ENCODE measurements at places on chromosomes 11 and 22.

DNA sequence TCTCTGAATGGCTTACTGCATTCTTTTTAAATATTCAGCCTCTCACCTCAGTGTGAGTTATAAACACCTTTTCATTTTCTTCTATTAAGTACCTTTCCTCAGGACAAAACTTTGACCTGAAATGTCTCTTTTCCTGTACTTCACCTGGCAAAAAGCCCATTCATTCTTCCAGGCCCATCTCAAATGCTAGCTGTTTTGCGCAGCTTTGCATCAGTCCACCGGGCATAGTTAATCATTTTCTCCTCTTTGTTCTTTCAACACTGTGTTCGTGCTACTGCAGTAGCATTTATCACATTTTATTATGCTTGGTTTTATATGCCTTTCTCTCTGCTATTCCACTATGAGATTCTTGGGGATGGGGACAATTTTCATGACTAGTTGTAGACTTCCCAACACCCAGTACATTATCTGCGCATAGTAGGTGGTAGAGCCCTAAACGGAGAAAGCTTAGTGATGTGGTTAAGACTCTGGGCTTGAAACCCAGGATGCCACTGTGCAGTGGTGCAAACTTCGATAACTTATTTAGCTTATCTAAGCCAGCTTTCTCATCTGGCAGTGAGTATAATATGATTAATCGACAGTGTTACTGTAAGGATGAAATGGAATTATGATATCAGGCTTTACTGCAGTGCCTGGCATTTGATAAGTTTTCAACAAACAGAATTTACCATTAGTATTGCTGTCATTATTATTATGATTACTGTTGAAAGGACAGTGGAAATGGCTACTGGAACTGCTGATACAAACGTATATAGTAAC lies 695.7 kb downstream of the NELL1 start:
- DNase-seq, result no peak

DNA sequence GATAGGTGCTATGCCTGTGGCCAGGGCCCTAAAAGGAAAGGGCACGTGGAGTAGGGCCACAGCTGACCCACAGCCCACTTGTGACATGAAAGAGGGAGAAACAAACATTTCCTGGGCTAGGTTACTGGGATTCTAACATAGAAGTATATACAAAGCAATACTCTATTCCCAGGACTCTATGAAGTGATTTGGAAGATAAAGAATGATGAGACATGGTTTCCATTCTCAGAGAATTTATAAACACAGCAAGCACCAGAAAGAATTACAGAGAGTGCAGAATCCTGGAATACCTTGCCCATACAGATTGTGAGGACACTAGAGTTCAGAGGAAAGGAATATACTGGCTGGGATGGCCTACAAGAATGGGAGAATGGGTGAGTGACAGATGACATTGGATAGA lies 86.4 kb downstream of the KIRREL3 start:
- DNase-seq, result no peak

DNA sequence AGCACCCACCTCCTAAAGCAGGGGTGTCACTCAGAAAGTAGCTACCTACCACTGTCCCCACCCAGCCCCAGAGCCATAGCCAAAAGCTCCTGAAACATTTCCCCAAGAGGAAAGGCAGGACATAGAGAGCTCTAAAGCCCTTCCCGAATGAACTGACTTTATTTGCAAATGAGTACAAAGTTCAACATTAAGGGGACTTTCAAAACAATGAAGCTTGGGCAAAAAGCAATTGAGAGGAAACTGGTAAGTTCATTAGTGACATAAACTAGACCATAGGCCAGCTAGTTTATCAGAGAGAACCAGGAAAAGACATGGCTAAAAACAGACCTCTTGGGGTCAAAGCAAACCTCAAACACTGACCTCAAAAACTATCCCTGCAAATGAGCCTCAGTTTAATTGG lies 72.7 kb downstream of the IGLL5 start:
- DNase-seq, result no peak

DNA sequence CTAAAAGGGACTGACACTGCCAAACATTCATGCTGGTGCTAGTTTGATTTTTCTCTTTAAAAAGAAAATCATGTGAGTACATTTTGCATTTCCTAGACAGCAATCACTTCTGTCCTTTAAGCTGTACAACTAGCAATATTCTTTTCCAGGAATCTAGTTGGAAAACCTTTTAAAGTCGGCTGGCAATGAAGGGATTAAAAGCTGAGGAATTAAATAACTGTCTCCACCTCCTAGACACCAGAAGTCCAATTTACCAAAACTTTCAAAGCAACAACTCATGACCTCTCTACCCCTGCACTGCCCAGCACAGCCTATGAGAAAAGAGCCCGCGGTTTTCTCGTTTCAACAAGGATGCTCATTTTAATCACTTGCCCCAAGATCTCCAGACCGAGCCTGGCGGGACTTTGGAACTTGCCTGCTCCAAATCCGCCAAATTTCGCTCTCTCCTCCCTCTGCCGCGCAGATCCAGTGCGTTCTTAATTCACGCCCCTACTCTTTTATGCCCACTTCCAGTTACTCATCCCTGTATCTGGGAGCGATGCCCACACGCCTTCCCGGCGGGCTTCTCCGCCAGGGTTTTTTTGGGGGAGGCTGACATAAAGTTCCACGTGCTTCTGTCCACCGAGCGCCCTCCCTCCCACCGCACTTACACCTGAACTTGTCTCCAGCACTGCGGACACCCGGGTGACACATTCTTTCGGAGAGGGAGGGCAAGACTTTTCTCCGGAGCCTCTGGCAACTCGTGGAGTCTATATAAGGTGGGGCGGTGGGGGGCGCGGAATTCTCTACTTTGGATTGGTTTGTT lies 2.5 kb downstream of the MPPED2 start:
- peak; percentile 27 for DNase-seq

GRCh38 chr11:65034423-65034822 lies 6.6 kb upstream of the SAC3D1 start:
- no peak for DNase-seq

GRCh38 chr22:35960854-35961253 lies 67.8 kb downstream of the RBFOX2 start:
- DNase-seq, result no peak

DNA sequence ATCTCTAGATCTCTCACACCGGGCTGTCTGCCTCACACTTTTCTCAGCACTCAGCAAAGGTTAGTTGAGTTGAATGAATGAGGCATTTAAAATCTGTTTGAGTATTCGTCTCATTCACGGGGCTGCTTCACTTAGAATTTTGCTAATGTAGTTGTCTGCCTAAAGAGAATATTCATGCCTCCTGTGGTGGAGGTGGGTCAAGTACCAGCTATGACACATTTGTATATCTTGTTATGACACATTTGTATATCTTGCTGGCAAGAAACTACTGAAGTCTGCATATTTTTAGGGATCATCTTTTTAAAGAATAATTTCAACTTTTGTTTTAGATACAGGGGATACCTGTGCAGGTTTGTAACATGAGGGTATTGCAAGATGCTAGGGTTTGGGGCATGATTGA lies 43.1 kb downstream of the LDLRAD3 start:
- DNase-seq, result no peak
